Ammon's horn (tissue), 1 donor: ENCODE measurements at places on chromosomes 11 and 22.

DNA sequence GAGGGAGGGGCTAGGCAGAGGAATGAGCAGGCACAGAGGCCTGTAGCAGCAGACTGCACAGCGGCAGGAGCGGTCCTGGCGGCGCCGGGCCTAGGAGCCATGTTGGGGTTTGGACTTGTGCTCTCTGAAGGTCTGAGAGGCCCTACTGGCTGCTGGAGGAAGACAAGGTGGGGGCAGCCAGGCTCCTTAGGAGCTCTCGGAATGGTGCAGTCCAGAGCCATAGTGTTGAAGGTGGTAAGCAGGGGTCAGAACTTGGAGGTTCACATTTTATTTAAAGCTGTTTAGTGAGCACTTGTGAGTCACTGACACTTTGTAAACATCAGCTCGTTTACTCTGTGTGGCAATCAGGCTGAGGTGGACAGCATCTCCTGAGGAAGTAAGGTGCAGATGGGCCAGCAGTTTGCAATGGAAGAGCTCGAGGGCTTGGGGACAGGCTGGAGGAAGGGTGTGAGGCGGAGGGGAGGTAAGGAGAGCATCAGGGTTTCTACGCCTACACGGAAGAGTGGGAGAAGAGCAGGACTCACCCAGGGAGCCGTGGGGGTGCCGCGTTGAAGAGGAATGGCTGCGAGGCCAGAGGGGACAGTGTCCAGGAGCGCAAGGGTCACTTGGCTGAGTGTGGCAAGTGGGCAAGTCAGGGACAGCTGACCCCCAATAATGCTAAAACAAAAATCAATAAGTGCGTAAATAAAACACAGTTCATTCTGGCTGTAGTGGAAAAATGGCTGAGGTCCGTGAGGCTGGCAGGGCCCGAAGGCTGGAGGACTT is 10.0 kb upstream of the TMEM191C start:
- no peak for DNase-seq

DNA sequence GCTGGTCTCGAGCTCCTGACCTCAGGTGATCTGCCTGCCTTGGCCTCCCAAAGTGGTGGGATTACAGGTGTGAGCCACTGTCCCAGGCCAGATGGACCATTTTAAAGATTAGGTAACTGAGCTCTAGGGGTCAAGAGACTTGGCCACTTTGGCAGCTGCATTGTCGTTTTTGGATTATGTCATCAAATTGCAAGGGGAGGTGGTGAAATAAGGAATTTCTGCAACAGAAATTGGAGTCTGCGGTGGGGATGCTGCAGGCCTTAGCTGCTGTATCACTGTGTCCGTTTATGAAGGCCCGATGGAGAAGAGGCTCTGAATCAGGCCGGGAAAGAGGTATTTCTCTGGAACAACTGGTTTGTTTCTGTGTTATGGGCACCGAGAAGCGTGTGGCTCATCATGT is 34.6 kb downstream of the PTPRJ start:
- DNase-seq = no peak

- no peak for DNase-seq
These were observed 286.2 kb upstream of the NARS2 start for GRCh38 chr11:78860720-78861422.

DNA sequence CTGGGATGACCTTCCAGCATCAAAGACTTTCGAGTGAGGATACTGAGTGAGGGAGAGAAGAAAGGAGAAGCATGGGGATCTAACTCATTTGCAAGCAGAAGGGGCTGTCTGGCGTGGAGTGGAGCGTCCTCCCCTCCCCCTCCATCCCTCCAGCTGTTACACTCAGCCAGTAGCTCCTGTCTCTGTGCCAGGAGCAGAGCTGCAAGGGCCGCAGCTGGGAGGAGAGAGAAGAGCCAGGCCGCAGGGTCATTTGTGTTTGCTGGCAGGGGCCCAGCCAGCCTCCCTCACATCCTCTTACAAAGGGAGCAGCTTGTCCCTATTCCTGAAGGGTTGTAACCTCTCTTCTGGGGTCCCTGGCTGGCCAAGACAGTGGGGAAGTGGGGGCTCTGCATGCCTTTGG is 57.9 kb downstream of the NECTIN1 start:
- peak; percentile 93 for DNase-seq
